ENCODE measurements at places on chromosomes 11 and 22.

DNA sequence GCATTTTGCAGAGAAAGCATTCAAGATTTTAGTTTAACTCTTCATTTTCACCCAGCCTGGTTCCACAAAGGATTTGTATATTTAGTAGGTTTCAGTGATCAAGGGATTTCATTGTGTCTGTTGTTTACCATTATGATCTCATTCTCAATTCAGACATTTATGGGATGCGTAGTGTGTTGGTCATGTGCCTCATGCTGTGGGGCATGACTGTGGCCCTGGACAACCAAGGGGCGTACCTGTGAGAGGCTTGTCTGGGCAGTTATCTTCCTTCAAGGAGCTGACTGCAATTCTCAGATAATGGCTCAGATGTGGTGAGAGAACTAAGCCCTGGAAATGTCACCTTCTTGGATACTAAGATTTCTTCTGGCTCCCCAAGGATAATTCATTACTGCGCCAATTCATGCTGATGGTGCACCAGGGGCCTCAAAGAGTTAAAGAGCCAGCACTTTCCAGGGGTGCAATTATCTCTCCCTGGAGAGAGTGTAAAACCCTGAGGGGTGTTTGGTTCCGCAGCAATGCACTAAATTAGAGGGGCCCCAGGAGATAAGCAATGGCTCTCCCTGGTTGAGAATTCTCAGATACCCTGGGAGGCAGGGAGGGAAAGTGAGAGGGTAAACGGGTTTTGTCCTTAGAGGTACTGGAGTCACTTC lies 32.2 kb downstream of the SLC6A5 start:
- H3K27ac ChIP-seq: no peak overlapping the region
- no peak for DNase-seq
- H3K4me3 ChIP-seq: no peak overlapping the region
- H3K36me3 ChIP-seq: no peaks in the 10 kb centered on the region
- H3K27me3 ChIP-seq: no peaks in the 10 kb centered on the region
- no peaks in the 10 kb centered on the region for H3K4me1 ChIP-seq

DNA sequence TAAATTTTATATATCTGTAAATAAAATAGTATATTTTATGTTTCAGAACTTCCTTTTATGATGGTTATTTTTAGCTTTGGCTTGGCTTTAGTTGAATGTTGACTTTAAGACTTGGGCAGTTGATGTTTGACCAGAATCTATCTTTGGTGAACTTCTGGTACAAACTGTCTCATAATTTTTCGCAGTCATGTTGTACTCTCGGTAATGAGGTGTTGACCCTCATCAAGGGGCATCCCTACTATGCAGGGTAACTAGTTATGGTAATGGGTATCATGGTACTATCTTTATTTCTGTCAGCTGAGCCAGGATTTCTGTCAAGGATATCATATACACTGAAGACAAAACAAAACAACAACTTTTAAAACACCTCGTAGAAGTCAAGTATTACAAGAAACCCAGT lies 67.7 kb downstream of the NXPE2 start:
- no peaks in the 10 kb centered on the region for H3K36me3 ChIP-seq
- H3K27ac ChIP-seq: no peak overlapping the region
- no peaks in the 10 kb centered on the region for H3K27me3 ChIP-seq

DNA sequence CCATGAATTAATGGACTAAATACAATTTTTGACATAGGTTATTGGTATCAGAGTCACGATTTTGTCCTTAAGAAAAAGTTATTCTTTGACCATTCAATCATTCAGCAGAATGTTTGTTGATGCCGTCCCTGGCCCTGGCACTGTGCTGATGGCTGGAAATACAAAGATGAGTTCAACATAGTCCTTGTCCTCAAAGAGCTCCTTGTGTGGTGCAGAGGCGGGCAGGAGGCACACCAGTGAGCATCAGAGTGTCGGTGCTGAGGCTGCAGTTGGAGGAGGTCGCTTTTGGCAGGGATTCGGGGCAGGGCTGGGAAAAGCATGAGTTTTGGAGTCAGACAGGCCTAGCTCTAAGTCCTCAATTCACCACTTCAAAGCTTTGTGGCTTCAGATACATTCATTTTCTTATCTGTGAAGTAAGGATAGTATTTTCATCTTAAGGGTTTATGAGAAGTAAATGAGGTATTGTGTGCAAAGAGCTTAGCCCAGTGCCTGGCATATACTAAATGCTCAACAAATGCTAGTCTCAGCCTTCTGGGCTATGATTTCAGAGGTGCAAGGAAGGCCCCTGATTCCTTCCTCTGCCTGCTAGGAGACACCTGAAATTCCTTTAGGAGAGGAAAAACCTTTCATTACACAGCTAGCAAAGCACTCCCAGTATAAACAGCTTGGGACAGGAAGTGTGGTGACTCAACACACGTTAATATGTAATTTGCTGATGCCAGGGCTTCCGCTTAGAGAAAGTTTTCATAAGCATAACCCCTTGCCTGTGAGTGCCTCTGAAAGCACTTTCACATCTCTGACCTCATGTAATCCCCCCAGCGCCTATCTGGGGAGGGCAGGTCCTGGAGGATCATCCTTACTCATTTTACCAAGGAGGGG lies 113.8 kb downstream of the NECTIN1 start:
- H3K27ac ChIP-seq: peak overlapping the region; percentile 48
- H3K27me3 ChIP-seq: no peaks in the 10 kb centered on the region
- no peaks in the 10 kb centered on the region for H3K36me3 ChIP-seq
- peaks cover 33% of the 10 kb centered on the region for H3K4me1 ChIP-seq
- DNase-seq: peak; percentile 76
- no peak overlapping the region for H3K4me3 ChIP-seq

- H3K4me3 ChIP-seq: no peak overlapping the region
- H3K27me3 ChIP-seq: no peaks in the 10 kb centered on the region
- no peaks in the 10 kb centered on the region for H3K4me1 ChIP-seq
- no peaks in the 10 kb centered on the region for H3K36me3 ChIP-seq
- H3K27ac ChIP-seq: no peak overlapping the region
- DNase-seq: no peak
Measured at GRCh38 chr11:8098879-8099278, 17.9 kb downstream of the TUB start.

DNA sequence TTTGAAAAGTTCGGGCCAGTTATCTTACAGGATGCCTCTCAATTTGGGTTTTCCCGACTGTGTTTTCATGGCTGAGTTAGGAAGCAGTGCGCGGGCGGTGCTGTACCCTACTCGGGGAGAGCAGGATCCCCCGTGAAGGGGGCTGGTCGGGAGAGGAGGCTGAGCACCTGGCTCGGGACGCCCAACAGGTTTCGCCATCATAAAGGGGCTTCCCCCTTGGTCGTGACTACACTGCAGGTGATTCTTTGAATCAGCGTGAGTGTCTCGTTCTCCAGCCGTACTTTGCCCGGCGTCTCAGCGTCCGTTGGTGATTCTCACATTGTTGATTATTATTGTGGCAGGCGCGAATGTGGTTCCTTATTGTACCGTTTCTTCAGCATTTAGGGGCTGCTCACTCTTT lies 46.6 kb downstream of the ST14 start:
- H3K4me1 ChIP-seq: no peaks in the 10 kb centered on the region
- DNase-seq: no peak
- H3K27ac ChIP-seq: no peak overlapping the region
- H3K36me3 ChIP-seq: no peaks in the 10 kb centered on the region

DNA sequence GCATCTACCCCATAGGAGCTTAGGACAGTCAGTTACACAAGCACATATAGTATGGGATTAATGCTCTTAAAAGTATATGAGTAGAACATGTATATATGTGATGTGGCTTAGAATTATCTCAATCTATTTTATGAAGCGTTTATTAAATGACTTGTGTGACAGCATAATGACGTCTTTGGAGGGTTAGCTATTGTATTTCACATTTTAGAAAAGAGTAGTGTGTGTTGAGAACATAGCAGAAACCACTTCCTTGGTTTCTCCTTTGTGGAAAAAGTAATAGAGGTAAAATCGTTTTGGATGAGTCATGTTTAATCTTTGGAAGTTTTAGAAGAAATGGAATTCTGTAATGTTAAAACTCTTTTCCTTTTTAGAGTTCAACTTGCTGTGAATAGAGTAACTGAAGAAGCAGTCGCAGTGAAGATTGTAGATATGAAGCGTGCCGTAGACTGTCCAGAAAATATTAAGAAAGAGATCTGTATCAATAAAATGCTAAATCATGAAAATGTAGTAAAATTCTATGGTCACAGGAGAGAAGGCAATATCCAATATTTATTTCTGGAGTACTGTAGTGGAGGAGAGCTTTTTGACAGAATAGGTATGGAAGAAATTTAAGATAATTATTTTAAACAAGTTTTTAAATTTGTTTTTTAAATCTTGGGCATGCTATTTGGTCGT lies 2.4 kb downstream of the CHEK1 start:
- peak overlapping the region; percentile 83 for H3K27ac ChIP-seq
- H3K4me1 ChIP-seq: peaks cover 15% of the 10 kb centered on the region
- H3K4me3 ChIP-seq: peak overlapping the region; percentile 50
- H3K27me3 ChIP-seq: no peaks in the 10 kb centered on the region

DNA sequence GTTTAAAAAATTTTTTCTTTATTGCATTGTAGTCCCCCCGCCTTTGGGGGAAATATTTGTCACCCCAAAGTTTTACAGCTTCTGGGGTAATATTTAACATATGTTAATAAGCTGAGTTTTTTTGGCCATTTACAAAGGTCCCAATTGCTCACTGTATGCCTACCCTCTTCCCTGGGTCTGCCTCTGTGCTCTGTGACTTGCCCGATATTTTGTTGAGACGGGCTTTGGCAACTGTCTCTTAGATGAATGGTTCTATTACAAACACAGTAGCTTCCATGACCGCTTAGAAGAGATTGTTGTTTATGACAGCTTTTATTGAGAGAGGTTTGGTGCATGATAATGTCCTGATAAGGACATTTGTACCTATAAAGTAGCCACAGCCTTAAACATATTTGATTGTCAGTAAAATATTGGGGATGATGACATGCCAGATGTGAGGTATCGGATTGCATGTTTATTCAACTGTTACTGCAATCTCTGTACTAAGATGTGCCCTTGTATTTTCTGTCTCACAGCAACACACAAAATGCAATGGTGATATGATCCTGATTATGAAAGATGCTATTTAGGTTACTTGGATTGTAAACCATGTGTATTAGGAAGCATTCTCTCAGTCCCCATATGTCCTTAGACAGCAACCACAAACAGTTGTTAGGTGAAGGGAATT lies 103.1 kb downstream of the TEAD1 start:
- no peak overlapping the region for H3K4me3 ChIP-seq
- no peak for DNase-seq
- H3K27ac ChIP-seq: no peak overlapping the region
- peaks cover 35% of the 10 kb centered on the region for H3K4me1 ChIP-seq
- H3K27me3 ChIP-seq: no peaks in the 10 kb centered on the region

- H3K4me3 ChIP-seq: no peak overlapping the region
- no peaks in the 10 kb centered on the region for H3K4me1 ChIP-seq
- no peak for DNase-seq
Measured at GRCh38 chr11:132535830-132536229, 996.5 kb downstream of the OPCML start.

DNA sequence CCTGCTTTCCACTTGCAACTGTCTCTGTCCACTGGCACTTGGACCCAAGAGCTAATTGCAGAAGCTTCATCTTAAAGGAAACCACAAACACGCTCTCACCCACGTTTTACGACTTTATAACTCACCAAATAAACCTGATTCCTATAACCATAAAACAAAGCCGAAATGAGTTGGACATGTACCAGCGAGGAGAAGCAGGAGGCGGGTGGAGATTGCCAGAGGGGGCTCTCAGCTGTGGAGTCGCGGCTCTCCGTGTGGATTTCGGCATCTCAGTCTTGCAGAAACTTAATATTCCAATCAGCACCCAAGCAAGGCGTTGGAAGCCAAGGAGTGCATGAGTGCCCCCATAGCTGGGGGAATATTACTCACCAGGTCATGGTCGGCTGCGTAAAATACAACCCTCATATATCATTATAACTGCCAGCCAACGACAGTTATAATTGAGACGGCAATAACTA lies 483.6 kb downstream of the MN1 start:
- DNase-seq: no peak
- no peaks in the 10 kb centered on the region for H3K4me1 ChIP-seq
- no peaks in the 10 kb centered on the region for H3K36me3 ChIP-seq
- no peak overlapping the region for H3K4me3 ChIP-seq
- H3K27ac ChIP-seq: no peak overlapping the region

GRCh38 chr22:27686534-27686933 lies 115.0 kb downstream of the MN1 start:
- no peaks in the 10 kb centered on the region for H3K36me3 ChIP-seq
- no peak overlapping the region for H3K27ac ChIP-seq
- no peak overlapping the region for H3K4me3 ChIP-seq

GRCh38 chr11:11706028-11706427 lies 84.2 kb upstream of the GALNT18 start:
- H3K27me3 ChIP-seq: peaks cover 5% of the 10 kb centered on the region
- no peaks in the 10 kb centered on the region for H3K4me1 ChIP-seq
- no peak overlapping the region for H3K27ac ChIP-seq
- no peak for DNase-seq
- H3K4me3 ChIP-seq: no peak overlapping the region
- no peaks in the 10 kb centered on the region for H3K36me3 ChIP-seq

- DNase-seq: no peak
- no peak overlapping the region for H3K4me3 ChIP-seq
- no peaks in the 10 kb centered on the region for H3K36me3 ChIP-seq
- H3K4me1 ChIP-seq: no peaks in the 10 kb centered on the region
- peaks cover 13% of the 10 kb centered on the region for H3K27me3 ChIP-seq
- H3K27ac ChIP-seq: no peak overlapping the region
Measured at GRCh38 chr11:70473186-70473872, 75.0 kb downstream of the CTTN start.

DNA sequence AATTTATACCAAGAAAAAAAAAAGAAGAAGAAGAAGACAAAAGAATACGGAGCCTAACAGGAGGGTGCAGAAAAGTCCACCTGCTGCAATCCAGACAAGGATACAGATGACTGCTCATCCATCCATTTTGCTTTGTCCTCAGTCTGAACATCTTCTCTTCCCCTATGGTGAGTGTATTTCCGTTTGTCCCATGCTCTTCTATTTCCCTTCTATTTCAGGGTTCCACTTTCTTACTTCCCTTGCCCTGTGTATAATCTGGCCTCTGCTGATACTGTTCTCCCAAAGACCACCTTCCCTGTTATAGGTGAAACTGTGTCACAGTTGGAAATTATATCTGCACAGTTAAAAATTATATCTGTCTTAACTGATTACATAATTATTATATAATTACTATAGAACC lies 48.7 kb upstream of the USP47 start:
- DNase-seq: no peak
- H3K27ac ChIP-seq: no peak overlapping the region
- peaks cover 8% of the 10 kb centered on the region for H3K27me3 ChIP-seq
- no peaks in the 10 kb centered on the region for H3K36me3 ChIP-seq
- H3K4me1 ChIP-seq: no peaks in the 10 kb centered on the region
- no peak overlapping the region for H3K4me3 ChIP-seq
